Heart left ventricle (tissue), 16 donors: ENCODE measurements at places on chromosomes 5 and 9. TPM values are rescaled to one million over a fixed set of nuclear protein-coding genes. Genes with fewer than 3 reads are reported as not detected.
A peak's percentile ranks its signal among the peaks of the same experiment; 100 is the strongest.

DNA sequence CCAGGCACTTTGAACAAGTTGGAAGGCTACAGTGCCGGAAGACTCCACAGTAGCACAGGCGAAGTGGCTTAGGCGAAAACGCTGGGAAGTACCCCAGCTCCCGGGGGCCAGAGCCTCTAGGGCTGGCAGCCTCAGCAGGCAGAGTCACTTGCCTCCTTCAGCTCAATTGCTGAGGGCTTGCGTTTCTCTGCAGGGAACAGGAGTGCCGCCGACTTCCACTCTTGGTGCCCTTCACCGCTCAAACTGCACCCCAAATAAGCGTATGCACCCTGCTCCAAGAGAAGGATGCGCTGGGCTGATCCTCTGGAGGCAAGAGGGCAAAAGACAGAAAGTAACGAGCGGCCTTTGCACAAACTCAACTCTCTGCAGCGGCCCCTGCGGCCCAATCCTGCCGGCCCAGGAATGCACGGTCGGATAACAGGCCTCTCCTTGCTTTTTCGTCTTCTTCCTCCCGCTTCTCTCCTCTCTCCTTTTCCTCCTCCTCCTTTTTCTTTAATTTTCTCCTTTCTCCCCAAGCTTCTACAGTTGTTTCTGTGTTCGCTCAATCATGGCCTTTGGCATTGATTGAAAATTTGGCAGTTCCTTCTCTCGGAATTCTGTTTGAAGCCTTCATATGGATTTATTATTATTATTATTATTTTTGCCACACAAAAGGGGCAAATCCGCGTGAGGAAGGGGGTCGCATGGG is 1.1 kb upstream of the S1PR3 start:
- H3K4me1 ChIP-seq, result no peaks in the 10 kb centered on the region
- H3K36me3 ChIP-seq, result no peaks in the 10 kb centered on the region
- peaks cover 8% of the 10 kb centered on the region for H3K27me3 ChIP-seq
- no peak for DNase-seq
- no peak overlapping the region for H3K4me3 ChIP-seq

C5orf52 gene
- not detected for polyA plus RNA-seq

- no peaks in the 10 kb centered on the region for H3K27me3 ChIP-seq
- H3K27ac ChIP-seq, result no peak overlapping the region
- H3K4me1 ChIP-seq, result peaks cover 14% of the 10 kb centered on the region
- no peak overlapping the region for H3K4me3 ChIP-seq
- no peaks in the 10 kb centered on the region for H3K36me3 ChIP-seq
Measured at GRCh38 chr5:179261301-179262125, 83.7 kb downstream of the ADAMTS2 start.

DNA sequence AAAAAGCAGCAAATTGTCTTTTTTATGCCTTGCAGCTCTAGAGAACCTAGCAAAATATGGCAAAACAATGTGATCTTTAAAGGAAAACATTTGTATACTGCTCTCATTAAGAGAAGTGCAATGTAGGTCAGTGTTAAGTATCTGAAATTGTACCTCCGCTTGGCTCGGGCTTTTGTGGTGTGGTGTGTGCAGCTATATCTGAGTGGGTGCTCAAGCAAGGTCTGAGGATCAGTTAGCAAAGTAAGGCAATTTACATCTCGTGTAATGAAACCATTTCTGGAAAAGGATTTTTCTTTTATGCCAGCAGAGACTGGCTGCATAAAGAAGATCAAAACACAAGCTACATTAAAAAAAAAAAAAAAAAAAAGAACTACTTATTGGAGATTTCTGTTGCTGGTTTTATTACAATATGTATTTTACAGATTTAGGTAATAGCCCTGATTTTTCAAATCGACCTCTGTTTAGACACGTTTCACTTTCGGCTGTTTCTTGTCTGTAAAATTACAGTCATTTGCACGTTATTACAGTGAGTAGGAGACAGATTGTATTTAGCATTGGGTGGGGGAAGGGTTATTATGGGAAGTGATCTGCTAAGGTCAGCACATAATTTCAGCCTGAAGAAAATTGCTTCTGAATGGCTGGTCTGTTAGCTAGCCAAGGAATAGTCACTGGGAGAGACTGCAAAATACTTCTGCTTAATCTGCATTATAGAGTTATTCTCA is 7.9 kb upstream of the ZNF608 start:
- H3K36me3 ChIP-seq, result no peaks in the 10 kb centered on the region
- no peak for DNase-seq
- H3K4me3 ChIP-seq, result no peak overlapping the region

GRCh38 chr9:108671176-108671575 is 184.6 kb downstream of the ACTL7B start:
- H3K27ac ChIP-seq, result no peak overlapping the region
- no peak overlapping the region for H3K4me3 ChIP-seq
- no peaks in the 10 kb centered on the region for H3K36me3 ChIP-seq
- no peak for DNase-seq
- no peaks in the 10 kb centered on the region for H3K27me3 ChIP-seq

- H3K4me3 ChIP-seq, result no peak overlapping the region
- no peaks in the 10 kb centered on the region for H3K4me1 ChIP-seq
- no peaks in the 10 kb centered on the region for H3K36me3 ChIP-seq
- no peaks in the 10 kb centered on the region for H3K27me3 ChIP-seq
- no peak for DNase-seq
Measured at GRCh38 chr9:38373679-38374078, 18.8 kb upstream of the ALDH1B1 start.

ST6GALNAC4 gene
- 17.0 TPM for polyA plus RNA-seq

GRCh38 chr5:167684251-167684650 is 607.2 kb upstream of the WWC1 start:
- no peaks in the 10 kb centered on the region for H3K27me3 ChIP-seq
- no peak for DNase-seq
- no peaks in the 10 kb centered on the region for H3K4me1 ChIP-seq
- H3K27ac ChIP-seq, result no peak overlapping the region
- no peaks in the 10 kb centered on the region for H3K36me3 ChIP-seq

GRCh38 chr5:56147106-56147505 is 86.0 kb downstream of the ANKRD55 start:
- no peak overlapping the region for H3K27ac ChIP-seq
- no peaks in the 10 kb centered on the region for H3K36me3 ChIP-seq
- H3K4me1 ChIP-seq, result peaks cover 3% of the 10 kb centered on the region
- no peaks in the 10 kb centered on the region for H3K27me3 ChIP-seq
- no peak overlapping the region for H3K4me3 ChIP-seq
- no peak for DNase-seq

C8G gene
- 3.1 TPM for polyA plus RNA-seq

GRCh38 chr9:37989701-37990100 is 79.3 kb downstream of the SHB start:
- no peaks in the 10 kb centered on the region for H3K27me3 ChIP-seq
- no peaks in the 10 kb centered on the region for H3K36me3 ChIP-seq
- H3K27ac ChIP-seq, result peak overlapping the region; percentile 28
- no peak overlapping the region for H3K4me3 ChIP-seq
- no peak for DNase-seq
- peaks cover 71% of the 10 kb centered on the region for H3K4me1 ChIP-seq

DNA sequence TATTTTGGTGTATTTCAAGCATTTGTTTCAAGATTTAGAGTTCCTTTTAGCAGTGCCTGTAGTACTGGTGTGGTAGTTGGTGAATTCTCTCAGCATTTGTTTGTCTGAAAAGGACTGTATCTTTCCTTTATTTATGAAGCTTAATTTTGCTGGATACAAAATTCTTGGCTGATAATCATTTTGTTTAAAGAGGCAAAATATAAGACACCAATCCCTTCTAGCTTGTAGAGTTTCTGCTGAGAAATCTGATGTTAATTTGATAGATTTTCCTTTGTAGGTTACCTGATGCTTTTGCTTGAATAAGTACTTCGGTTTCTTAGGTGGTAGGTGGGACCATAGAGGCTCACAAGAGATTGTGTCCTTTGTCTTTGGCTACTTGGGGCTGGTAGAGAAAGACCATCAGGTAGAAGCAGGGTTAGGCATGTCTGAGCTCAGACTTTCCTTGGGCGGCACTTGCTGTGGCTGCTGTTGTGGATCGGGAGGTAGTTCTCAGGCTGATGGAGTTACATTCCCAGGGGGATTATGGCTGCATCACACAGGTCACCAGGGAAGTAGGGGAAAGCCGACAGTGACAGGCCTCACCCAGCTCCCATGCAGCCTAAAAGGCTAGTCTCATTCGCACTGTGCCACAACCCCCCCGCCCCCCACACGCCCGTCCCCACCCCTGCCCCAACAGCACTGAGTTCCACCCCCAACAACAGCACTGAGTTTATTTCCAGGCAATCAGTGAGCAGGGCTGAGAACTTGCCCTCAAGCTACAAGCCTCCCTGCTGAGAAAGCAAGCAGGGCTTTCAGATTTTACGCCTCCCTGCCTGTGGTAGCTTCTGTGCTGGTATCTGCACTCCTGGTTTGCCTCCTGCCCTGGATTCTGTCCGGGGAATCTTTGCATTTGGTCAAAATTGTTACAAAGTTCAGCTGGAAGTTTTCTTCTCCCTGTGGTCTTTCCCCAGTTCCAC is 127.1 kb upstream of the GLRA1 start:
- H3K27me3 ChIP-seq, result no peaks in the 10 kb centered on the region
- no peak overlapping the region for H3K27ac ChIP-seq
- DNase-seq, result no peak
- no peak overlapping the region for H3K4me3 ChIP-seq
- no peaks in the 10 kb centered on the region for H3K4me1 ChIP-seq

- H3K4me1 ChIP-seq, result peaks cover 2% of the 10 kb centered on the region
- H3K27ac ChIP-seq, result peak overlapping the region; percentile 1
- H3K36me3 ChIP-seq, result no peaks in the 10 kb centered on the region
- DNase-seq, result no peak
- H3K4me3 ChIP-seq, result no peak overlapping the region
- H3K27me3 ChIP-seq, result no peaks in the 10 kb centered on the region
Measured at GRCh38 chr9:110192531-110193261, 15.3 kb downstream of the C9orf152 start.

GRCh38 chr5:43232943-43233833 is 41.2 kb downstream of the NIM1K start:
- no peaks in the 10 kb centered on the region for H3K36me3 ChIP-seq
- H3K4me3 ChIP-seq, result no peak overlapping the region
- H3K4me1 ChIP-seq, result no peaks in the 10 kb centered on the region
- H3K27me3 ChIP-seq, result no peaks in the 10 kb centered on the region
- H3K27ac ChIP-seq, result no peak overlapping the region

- no peaks in the 10 kb centered on the region for H3K4me1 ChIP-seq
- no peaks in the 10 kb centered on the region for H3K27me3 ChIP-seq
- DNase-seq, result no peak
- H3K27ac ChIP-seq, result no peak overlapping the region
Measured at GRCh38 chr9:111003182-111003581, 35.1 kb downstream of the LPAR1 start.

MSX2 gene
- 0.80 TPM for polyA plus RNA-seq

CACNA1B gene
- polyA plus RNA-seq, result 0.03 TPM

SLC25A2 gene
- not detected for polyA plus RNA-seq

HMMR gene
- 0.50 TPM for polyA plus RNA-seq

- H3K27me3 ChIP-seq, result no peaks in the 10 kb centered on the region
- H3K27ac ChIP-seq, result peak overlapping the region; percentile 42
- peaks cover 83% of the 10 kb centered on the region for H3K4me1 ChIP-seq
- no peak for DNase-seq
- H3K36me3 ChIP-seq, result no peaks in the 10 kb centered on the region
- no peak overlapping the region for H3K4me3 ChIP-seq
Measured at GRCh38 chr9:14258156-14258555, 55.8 kb downstream of the NFIB start.

DNA sequence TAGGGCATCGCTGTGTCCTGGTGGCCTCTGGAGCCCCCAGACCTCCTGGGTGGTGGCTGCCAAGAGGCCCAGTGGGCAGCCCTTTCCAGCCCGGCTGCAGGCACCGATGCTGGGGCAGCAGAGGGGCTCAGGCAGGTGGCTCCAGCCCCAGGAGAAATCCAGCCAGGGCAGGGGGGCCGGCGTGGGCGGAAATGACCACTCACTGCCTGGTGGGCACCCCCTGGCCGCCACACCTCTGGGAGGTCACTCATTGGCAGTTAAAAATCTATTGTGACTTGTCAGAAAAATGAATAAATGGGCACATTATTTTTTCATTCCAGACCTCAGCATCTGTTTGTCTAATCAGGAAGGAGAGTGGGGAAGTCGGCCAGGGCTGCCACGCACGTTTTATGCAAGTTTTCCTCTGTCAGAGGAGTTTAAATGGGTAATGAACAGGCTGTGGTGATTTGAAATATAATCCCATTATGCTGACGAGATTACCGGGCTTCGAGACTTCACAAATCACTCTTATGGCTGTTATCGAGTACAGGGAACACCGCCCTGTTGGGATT is 171.9 kb downstream of the GAPVD1 start:
- H3K36me3 ChIP-seq, result no peaks in the 10 kb centered on the region
- no peak overlapping the region for H3K27ac ChIP-seq
- H3K4me3 ChIP-seq, result no peak overlapping the region
- no peaks in the 10 kb centered on the region for H3K27me3 ChIP-seq
- H3K4me1 ChIP-seq, result no peaks in the 10 kb centered on the region
